ENCODE measurements at places on chromosomes 16 and 17. TPM values are rescaled to one million over a fixed set of nuclear protein-coding genes. Genes with fewer than 3 reads are reported as not detected.

VASN gene
- 33.0 TPM for total RNA-seq

CTRB1 gene
- 1.0 TPM for total RNA-seq

DNA sequence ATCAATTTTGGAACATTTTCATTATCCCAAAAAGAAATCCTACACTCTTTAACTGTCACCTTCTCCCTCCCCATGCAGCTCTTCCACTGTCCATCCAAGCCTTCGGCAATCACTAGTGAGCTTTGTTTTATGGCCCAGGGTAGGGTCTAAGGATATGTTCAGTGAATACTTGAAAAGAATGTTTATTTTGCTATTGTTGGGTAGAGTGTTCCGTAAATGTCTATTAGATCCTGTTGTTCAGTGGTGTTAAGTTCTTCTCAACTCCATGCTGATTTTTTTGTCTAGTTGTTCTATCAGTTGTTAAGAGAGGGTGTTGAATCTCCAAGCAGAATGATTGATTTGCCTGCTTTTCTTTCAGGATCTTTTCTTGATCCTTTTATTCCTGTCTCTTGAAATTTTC is 29.9 kb downstream of the SPECC1 start:
- no peaks in the 10 kb centered on the region for H3K27me3 ChIP-seq
- no peak overlapping the region for H3K27ac ChIP-seq
- no peak for DNase-seq
- H3K36me3 ChIP-seq, result no peaks in the 10 kb centered on the region
- H3K4me3 ChIP-seq, result no peak overlapping the region

- no peak for DNase-seq
- no peak overlapping the region for H3K27ac ChIP-seq
- no peaks in the 10 kb centered on the region for H3K4me1 ChIP-seq
- no peaks in the 10 kb centered on the region for H3K36me3 ChIP-seq
- no peak overlapping the region for H3K4me3 ChIP-seq
- no peaks in the 10 kb centered on the region for H3K27me3 ChIP-seq
Measured at GRCh38 chr17:4492721-4493561, 5.7 kb upstream of the SPNS2 start.

DNA sequence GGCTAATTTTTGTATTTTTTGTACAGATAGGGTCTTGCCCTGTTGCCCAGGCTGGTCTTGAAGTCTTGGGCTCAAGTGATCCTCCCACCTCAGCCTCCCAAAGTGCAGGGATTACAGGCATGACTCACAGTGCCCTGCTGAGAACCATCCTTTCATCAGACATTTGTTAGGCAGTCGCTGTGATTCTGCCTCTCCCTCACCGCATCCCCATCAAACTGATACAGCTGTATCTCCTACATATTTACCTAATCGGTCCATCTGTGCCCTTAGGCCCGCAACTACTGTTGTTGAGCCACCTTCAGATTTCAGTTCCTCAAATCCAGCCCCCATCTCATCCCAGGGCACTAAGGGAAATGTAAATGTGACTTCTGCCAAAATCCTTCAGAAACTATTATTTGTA is 2.0 kb upstream of the SLC43A2 start:
- peaks cover 9% of the 10 kb centered on the region for H3K36me3 ChIP-seq
- H3K4me3 ChIP-seq, result no peak overlapping the region
- H3K27me3 ChIP-seq, result no peaks in the 10 kb centered on the region
- no peak for DNase-seq

DNA sequence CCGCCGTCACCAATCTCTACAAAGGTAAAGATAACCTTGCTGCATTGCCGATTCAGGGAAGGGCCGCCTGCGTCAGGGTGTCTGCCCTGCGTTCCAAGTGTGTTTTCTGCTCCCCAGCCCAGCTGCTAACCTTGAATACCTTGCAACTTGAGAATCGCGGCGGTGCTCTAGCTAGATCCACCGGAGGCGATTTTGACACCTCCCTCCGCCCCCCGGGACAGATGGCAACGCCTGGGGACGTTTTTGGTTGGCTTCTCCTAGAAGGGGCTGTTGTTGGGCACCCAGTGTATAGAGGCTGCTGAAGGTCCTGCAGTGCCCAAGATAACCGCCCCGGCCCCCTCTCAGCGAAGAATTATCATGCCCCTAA is 1.5 kb downstream of the HAPSTR1 start:
- H3K27ac ChIP-seq, result peak overlapping the region; percentile 100
- H3K27me3 ChIP-seq, result no peaks in the 10 kb centered on the region
- H3K4me3 ChIP-seq, result peak overlapping the region; percentile 81
- peak; percentile 24 for DNase-seq

Measured in tibial nerve (tissue), 4 donors.